LoVo (cell line): ENCODE measurements at places on chromosomes 1 and 21.

- DNase-seq = no peak
These were observed 559.9 kb downstream of the RWDD3 start for GRCh38 chr1:95793893-95794292.

DNA sequence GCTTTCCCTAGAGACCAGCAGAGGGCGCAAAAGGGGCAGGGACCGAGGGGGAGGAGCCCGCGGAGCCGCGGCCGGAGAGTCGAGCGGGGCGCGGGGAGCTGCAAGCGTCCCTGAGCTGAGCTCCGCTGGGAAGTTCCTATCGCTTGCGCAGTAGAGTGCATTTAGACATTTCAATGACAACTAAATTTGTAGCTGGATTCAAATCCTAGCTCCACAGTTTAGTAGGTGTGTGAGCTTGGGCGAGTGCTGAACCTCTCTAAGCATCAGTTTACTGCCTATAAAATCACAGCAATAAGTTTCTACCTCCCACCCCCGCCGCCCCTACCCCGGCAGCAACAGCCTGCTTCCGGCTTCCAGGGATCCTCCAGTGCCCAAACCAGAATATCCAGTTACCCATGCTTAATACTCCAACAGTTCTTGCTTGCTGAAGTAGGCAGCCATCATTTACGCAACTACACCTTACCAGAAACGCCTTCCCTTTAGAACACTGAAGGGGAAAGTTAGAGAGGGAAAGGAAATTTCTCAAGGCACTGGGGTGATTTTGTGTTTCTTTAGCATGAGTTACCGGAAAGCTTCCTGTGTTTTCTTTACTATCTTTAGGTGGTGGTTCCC, 9.1 kb downstream of the TLR5 start:
- peak; percentile 86 for DNase-seq

DNA sequence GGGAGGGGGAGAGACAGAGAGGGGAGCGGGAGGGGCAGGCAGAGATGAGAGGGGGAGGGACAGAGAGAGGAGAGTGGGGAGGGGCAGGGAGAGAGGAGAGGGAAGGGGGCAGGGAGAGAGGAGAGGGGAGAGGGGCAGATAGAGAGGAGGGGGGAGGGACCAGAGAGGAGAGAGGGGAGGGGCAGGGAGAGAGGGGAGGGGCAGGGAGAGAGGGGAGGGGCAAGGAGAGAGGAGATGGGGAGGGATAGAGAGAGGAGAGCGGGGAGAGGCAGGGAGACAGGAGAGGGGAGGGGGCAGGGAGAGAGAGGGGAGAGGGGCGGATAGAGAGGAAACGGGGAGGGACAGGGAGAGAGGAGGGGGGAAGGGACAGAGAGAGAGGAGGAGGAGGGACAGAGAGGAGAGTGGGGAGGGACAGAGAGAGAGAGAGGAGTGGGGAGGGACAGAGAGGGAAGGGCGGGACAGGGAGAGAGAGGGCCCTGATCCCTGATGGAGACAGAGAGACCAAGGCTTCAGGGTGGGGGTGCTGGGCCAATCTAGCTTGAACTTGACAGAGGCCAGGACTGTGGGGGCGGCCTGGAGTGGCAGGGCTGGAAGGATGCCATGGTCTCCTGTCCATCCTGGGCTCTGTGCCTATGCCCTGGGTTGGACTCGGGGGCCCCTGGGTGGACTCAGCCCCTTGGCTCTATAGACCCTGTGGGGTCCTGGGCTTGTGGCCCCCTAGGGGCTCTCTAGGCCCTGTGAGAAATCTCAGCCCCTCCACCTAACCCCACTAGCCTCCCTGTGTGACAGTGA, 43.6 kb downstream of the DMRTB1 start:
- DNase-seq = no peak

- DNase-seq = no peak
These were observed 7.2 kb downstream of the SETD4 start for GRCh38 chr21:36052860-36053714.

GRCh38 chr1:243461700-243462099, 205.9 kb downstream of the SDCCAG8 start:
- DNase-seq = no peak

GRCh38 chr1:21508580-21509350, 458 bp upstream of the ALPL start:
- peak; percentile 8 for DNase-seq

DNA sequence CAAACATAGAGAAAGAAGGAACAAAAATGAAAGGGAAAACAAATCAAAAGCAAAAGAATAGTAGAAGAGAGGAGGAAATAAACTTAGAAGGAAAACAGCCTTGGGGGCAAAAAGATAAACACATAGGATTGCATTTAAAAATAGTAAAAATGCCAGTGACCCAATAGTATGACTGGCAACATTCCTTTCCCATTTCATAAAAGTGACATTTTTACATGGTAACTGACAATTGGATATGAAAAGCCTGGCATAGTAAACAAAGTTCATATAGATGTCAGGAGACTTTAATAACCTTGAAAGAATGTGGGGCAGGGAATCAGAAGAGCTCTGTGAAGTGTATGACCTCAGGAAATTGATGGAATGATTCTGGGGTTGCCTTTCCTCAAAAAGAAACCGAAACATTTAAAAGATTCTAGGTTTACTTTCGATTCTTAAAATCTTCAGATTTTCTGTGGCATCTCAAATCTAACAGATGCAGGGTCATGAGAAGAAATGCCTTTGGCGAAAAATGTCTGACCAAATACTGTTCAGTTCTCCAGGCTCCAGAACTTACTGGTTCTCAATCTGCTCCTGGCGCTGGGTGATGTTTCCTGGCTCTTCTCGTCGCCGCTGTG, 33.7 kb downstream of the SPTA1 start:
- DNase-seq = no peak

DNA sequence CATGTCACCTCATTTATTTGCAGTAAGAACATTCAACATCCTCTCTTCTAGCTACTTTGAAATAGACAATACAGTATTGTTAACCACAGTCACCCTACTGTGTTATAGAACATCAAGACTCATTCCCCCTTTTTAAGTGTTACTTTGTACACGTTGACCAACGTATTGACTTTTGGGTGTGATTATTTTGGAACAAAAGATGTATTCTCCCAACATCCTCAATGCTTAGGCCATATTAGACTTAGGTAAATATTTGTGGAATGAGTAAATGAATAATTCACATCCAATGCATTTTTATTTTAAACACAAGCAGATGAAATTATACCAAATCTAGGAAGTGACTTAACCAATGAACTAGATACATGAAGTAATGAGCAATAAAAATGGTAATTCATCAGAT, 296.6 kb downstream of the CHRM3 start:
- no peak for DNase-seq

DNA sequence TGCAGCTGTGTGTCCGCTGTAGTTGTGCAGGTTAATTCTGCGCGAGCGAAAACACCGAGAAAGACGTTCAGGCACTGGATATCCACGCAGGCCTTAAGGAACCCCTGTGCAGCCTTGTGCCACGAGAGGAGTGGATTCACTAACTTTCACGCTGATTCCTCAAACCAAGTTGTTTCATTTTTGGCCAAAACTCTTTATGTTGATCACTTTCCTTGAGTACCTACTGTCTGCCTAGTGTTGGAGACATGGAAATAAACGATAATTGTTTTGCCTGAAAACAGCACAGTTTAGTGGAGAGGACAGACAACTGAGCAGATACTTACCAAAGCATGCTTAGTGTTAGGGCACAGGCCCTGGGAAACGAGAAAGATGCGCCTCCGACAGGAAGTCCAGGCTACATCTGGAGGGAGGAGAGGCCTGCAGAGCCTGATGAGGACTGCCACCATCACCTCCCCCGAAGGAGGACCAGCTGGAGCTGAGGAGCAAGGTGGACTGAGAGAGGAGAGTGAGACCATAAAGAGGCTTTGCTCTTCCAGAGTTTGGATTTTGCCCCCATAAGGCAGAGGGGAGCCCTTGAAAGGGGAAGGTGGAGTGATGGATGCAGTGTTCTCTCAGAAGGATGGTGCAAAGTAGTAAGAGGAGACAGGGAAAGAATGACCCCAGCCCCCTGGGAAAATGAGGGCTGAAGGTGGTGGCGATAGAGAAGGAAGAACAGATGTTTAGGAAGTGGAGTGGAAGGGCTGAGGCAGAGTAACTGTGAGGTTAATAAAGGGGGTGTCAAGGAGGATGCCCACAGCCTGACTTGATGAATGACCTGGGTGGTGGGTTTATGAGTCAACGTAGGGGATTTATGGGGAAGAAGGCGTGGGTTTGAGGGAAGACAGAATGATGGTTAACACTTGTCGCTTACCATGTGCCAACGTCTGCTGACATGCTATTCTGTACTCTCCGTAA, 956 bp upstream of the SCAF4 start:
- DNase-seq = no peak

DNA sequence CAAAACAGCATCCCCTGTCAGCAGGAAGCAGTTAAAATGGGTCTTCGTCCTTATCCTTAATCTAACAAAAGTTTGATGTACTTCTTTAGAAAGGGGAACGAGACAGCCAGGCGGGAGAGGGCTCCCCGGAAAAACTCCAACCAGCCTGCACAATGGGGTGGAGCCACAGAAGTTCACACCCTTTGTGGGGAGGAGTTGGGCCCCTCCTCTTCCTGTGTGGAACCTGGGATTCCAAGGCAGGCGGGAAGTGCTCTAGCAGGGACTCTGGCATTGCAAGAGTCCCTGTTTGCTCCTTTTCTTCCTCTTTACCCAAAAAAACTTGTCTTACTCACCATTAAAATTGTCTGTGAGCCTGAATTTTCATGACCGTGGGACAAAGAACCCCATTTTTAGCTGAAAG, 47.7 kb downstream of the FCRL5 start:
- no peak for DNase-seq

DNA sequence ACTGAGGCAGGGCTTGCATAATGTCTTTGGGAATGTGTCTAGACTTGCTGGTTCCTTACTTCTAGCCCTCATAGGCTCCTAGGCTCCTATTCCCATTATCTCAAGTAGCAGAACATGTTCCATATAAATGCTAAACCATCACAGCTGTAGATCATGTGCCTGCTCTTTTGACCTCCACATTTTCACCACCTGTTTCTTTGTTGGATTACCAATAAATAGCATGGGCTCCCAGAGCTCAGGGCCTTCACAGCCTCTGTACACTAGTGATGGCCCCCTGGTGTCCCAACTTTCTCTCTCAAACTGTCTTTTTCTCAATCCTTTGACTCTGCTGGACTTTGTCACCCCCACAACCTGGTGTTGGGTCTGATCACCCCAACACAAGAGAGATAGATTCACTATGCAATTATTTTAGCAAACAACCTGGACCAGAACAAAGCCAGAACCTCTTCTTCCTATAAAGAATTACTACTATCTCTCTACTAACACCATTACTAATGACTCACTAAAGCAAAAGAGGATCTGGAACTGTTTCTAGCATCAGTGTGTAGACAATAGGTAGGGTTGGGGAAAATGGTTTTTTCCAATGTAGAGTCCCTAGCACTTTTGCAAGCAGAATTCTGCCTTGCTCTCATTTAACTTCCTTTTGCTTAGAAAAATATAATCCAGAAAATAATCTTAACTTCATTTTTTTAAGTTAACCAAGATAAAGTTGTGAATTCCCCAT, 51.7 kb downstream of the WLS start:
- DNase-seq = no peak

GRCh38 chr21:44090325-44090724, 16.9 kb upstream of the PWP2 start:
- DNase-seq = no peak

DNA sequence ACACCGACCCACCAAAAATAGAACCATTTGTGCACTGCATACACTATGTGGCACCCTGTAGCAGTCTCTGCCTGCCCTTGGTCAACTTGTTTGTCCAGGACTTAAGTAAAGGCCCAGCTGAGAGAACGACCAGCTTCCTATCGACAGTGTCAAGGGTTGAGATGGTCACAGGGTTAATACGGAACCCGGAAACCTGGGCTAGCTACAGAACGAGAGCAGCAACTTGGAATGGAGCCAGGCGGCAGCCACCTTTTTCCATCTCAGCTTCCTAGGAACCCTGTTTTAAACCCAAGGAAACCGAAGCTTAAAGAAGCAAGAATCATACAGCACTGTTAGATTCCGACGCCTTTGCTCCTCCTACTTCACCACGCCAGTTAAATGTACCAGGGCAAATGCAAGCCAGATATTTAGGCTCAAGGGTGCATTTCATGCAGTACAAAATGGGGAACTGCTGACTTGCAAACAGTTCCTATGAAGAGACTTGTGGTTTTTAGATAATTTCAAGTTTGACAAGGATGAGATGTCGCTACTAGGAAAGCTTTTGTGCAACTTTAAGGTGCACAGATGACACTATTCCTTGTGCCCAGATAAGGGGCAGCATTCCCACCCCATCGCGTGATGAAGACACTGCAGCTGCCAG, 35.5 kb downstream of the SLC66A1 start:
- no peak for DNase-seq

DNA sequence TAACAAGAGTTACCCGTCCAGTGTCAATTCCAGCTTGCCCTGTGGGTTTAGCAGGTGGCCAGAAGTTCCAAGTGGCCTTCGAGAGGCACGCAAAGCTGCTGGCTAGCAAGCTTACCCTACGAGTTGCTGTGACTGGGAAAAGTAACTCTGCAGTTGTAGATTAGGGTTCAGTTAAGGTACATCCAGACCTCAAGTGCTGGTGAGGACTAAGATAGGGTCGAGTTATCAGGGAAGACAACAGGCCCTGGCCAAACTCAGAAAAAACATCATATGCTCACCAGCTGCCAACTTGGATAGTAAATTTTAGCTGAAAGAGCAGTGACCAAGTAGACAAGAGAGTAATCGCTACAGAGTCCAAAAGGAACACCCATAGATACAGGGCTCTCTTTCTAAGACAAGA, 27.7 kb upstream of the LRRC7 start:
- no peak for DNase-seq

GRCh38 chr1:154342836-154343472, 17.6 kb downstream of the ATP8B2 start:
- no peak for DNase-seq

GRCh38 chr1:41764656-41765055, 154.1 kb downstream of the HIVEP3 start:
- DNase-seq = no peak
